Psoas muscle (tissue), 8 donors: ENCODE measurements at places on chromosomes 2 and 18. TPM values are rescaled to one million over a fixed set of nuclear protein-coding genes. Genes with fewer than 3 reads are reported as not detected.

Gene CPO
- 0.39 TPM for total RNA-seq

Gene CNDP2
- 36.8 TPM for total RNA-seq

Gene PLEK
- 2.4 TPM for total RNA-seq

Gene RAMP1
- 90.4 TPM for total RNA-seq

Gene NT5C1B
- total RNA-seq, result not detected

Gene SLC4A5
- total RNA-seq, result 1.8 TPM

Gene ADD2
- 0.86 TPM for total RNA-seq

Gene DNAH6
- total RNA-seq, result 0.09 TPM

DNA sequence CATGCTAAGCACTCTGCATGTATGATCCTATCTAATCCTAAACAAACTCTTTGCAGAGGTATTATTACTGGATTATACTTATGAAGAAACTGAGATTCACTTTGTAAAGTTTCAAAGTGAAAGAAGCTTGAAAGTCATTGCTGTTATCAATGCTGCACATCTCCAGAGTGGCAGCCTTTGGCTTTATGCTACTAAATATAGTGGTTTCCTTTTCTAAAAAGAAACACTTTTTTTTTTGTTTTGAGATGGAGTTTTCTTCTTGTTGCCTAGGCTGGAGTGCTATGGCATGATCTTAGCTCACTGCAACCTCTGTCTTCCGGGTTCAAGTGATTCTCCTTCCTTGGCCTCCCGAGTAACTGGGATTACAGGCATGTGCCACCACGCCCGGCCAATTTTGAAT lies 114.9 kb upstream of the RAB27B start:
- H3K36me3 ChIP-seq, result no peaks in the 10 kb centered on the region
- no peaks in the 10 kb centered on the region for H3K4me1 ChIP-seq
- no peak overlapping the region for H3K4me3 ChIP-seq
- H3K27me3 ChIP-seq, result peaks cover 2% of the 10 kb centered on the region

GRCh38 chr18:51621113-51621863 lies 423.8 kb upstream of the MEX3C start:
- H3K4me3 ChIP-seq, result peak overlapping the region; percentile 43
- no peak for DNase-seq
- H3K27ac ChIP-seq, result no peak overlapping the region
- H3K36me3 ChIP-seq, result no peaks in the 10 kb centered on the region
- no peaks in the 10 kb centered on the region for H3K4me1 ChIP-seq

DNA sequence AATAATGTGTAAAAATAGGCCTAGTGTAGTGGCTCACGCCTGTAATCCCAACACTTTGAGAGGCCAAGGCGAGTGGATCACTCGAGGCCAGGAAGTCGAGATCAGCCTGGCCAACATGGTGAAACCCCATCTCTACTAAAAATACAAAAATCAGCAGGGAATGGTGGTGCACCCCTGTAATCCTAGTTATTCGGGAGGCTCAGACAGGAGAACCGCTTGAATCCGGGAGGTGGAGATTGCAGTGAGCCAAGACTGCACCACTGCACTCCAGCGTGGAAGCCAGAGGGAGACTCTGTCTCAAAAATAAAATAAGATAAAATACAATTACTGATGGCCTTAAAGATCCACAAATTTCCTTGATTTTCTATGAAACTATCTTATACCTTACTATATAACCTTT lies 3.8 kb downstream of the ATF2 start:
- H3K4me3 ChIP-seq, result no peak overlapping the region
- DNase-seq, result no peak
- H3K27ac ChIP-seq, result no peak overlapping the region
- peaks cover 17% of the 10 kb centered on the region for H3K4me1 ChIP-seq
- H3K36me3 ChIP-seq, result peaks cover 5% of the 10 kb centered on the region

DNA sequence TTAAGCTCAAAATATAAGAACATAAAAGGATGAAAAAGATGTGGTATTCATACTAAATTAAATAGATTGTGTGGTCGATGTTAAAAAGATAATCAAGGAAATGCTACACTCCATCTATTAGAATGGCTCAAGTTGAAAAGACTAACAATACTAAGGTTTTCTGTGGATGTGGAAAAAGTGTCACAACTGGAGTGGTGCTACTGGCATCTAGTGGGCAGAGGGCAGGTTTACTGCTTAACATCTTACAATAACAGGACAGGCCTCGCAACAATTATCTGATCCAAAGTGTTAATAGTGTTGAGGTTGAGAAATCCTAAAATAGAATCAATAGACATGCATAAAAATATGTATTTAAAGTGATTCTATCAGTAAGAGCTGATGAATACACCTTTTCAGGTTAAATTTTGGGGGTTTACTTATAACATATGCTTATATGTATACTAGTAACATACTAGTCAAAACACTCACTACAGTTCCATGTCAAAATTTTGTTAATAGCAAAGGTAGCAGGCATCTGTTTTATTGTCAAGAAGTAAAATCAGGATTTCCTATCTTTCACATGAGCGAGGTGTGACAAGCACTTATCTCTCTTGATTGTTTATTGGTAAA lies 91.5 kb upstream of the TMEFF2 start:
- DNase-seq, result no peak
- H3K27ac ChIP-seq, result no peak overlapping the region
- no peaks in the 10 kb centered on the region for H3K36me3 ChIP-seq
- H3K4me3 ChIP-seq, result no peak overlapping the region

DNA sequence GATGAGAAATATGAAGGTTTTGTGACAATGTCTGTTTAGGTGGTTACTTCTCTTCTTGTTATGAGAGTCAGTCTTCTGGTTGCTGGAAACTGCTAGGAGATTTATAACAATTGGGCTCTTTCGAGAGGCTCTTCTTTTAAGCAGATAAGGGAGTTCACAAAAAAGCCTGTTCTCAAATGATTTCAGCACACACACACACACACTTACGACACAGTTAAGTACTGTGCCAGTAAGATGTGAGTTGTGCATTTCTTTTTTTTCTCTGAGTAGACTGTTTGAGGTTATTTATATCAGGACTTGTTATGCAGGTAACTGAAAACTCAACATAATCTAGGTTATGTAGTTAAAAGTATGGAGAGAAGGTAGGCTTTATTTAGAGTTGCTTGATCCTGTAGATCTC lies 49.8 kb downstream of the MSH2 start:
- no peak overlapping the region for H3K27ac ChIP-seq
- no peak for DNase-seq
- H3K4me3 ChIP-seq, result no peak overlapping the region
- H3K36me3 ChIP-seq, result no peaks in the 10 kb centered on the region

GRCh38 chr18:51588616-51589015 lies 391.1 kb upstream of the MEX3C start:
- no peaks in the 10 kb centered on the region for H3K27me3 ChIP-seq
- H3K27ac ChIP-seq, result no peak overlapping the region
- H3K4me1 ChIP-seq, result no peaks in the 10 kb centered on the region
- DNase-seq, result no peak

DNA sequence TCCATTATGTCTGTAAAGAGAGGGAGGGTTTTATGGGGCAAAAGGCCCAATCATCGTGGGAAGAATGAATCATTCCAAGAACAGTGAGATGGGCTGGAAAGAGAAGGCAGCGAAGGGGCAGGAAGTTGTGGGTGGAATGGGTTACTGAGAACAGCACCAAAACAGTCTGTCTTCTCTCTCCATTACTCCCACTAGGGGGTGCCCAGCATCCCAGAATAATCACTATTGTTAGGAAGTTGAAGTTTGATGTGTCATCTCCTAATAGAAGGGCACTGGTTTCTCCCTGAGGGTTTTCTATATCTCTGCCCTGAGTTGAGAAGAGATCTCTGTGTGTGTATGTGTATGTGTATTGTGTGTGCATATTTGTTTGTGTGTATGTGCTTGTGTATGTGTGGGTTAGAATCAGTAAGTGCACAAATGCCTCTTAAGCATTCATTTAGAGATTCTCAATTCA lies 76.6 kb upstream of the MAP4K3 start:
- H3K27ac ChIP-seq, result peak overlapping the region; percentile 69
- no peaks in the 10 kb centered on the region for H3K27me3 ChIP-seq
- peaks cover 48% of the 10 kb centered on the region for H3K4me1 ChIP-seq
- no peaks in the 10 kb centered on the region for H3K36me3 ChIP-seq
- H3K4me3 ChIP-seq, result no peak overlapping the region
- DNase-seq, result no peak

DNA sequence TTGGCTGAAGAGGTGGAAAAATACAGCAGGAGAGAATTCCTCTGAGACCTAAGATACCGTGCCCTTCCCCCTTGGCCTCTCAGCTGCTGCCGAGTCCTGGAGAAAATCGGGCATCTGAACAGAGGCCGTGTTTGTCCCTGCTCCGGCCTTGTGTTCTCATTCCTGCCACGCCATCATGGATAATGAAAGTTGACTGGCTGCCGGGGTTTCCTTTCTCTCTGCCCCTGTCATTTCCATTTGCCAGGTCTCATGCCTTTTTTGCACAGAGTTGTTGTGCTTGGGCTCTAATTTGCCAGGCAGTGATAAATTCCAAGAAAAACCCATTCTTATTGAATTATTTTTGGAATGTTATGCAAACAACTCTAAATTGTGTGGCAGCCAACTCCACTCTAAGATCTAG lies 496.9 kb upstream of the TNP1 start:
- H3K27me3 ChIP-seq, result no peaks in the 10 kb centered on the region
- DNase-seq, result no peak
- no peak overlapping the region for H3K27ac ChIP-seq
- no peak overlapping the region for H3K4me3 ChIP-seq

GRCh38 chr2:232139786-232140562 lies 178.5 kb downstream of the DIS3L2 start:
- H3K4me3 ChIP-seq, result no peak overlapping the region
- no peak overlapping the region for H3K27ac ChIP-seq
- peaks cover 5% of the 10 kb centered on the region for H3K4me1 ChIP-seq

DNA sequence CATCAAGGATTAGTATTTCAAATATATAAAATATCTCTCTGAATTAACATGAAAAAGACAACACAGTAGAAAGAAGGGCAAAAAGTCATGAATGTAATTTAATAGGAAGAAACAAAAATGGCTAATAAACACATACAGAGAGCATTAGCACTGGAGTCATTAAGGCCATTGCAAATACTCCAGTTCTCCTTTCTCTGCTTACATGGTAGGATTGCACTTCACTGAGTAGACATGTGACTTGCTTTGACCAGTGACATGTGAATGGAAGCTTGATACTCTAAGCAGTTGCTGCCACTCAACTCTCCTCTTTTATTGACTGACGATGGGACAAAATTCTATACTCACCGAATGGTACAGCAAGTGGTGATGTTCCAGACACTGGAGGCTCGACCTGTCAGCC lies 153.9 kb upstream of the LGALSL start:
- no peaks in the 10 kb centered on the region for H3K27me3 ChIP-seq
- no peaks in the 10 kb centered on the region for H3K4me1 ChIP-seq
- no peak for DNase-seq
- H3K4me3 ChIP-seq, result no peak overlapping the region
- H3K27ac ChIP-seq, result no peak overlapping the region

DNA sequence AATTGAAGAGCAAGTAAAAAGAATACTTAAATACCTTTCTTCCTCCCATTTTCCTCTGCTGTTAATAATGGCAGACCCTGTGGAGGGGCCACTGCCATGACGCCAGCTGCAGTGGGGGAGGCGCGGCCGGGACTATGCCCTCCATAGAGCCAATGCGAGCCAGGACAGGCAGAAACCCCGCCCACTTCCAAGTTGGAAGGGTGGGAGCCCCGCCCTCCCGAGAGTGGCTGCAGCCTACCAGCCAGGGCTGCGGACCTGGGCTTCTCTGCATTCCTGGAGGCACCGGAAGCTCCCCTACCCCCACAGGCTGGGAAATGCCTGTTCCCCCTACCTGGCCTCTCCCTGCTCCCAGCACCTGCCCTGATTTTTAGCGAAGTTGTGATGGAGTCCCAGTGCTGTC lies 439.4 kb upstream of the CDH19 start:
- no peak for DNase-seq
- H3K4me3 ChIP-seq, result no peak overlapping the region
- H3K27me3 ChIP-seq, result no peaks in the 10 kb centered on the region
- no peak overlapping the region for H3K27ac ChIP-seq
- no peaks in the 10 kb centered on the region for H3K4me1 ChIP-seq

- no peaks in the 10 kb centered on the region for H3K36me3 ChIP-seq
- no peak overlapping the region for H3K27ac ChIP-seq
- no peak for DNase-seq
- H3K27me3 ChIP-seq, result no peaks in the 10 kb centered on the region
- H3K4me1 ChIP-seq, result no peaks in the 10 kb centered on the region
- H3K4me3 ChIP-seq, result no peak overlapping the region
Observed at GRCh38 chr2:79005216-79005615, 20.3 kb upstream of the REG3G start.

DNA sequence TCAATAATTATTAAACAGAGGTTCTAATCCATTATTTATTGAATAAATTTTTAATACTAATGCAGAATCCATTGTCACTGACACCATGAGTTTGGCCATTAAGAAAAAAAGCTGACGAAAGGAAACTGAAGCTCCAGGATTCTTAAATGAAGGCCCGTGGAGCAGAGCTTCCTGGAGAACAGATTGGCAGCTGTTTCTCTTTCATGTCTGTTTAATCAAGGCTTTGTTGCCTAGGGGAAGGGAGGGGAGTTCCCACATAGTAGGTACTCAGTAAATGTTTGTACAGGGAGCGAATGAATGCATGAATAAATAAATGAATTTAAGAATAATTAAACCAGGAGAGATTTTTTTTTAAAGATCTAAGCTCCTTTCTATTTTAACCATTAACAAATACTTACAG lies 315.1 kb upstream of the KLHL29 start:
- H3K27me3 ChIP-seq, result no peaks in the 10 kb centered on the region
- no peaks in the 10 kb centered on the region for H3K36me3 ChIP-seq
- no peak for DNase-seq
- H3K4me1 ChIP-seq, result no peaks in the 10 kb centered on the region
- no peak overlapping the region for H3K27ac ChIP-seq

DNA sequence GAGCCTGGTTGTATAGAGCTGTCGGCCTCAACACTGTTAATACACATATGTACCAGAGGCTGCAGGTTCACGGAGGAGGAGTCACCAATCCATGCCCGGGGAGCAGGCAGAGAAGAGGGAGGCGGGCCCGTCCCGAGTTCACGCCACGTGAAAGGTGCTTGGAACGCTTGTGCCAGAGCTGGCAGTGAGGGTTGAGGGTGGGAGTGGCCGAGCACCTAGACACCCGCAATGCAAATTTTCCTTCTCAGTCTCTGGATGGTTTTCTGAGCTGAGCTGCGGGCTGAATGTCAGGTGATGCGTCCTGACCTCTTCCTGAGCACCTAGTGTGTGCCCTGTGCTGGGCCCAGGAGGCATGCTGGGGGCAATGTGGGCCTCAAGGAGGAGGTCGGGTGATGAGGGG lies 52.2 kb downstream of the ODC1 start:
- H3K4me3 ChIP-seq, result no peak overlapping the region
- no peaks in the 10 kb centered on the region for H3K4me1 ChIP-seq
- H3K27ac ChIP-seq, result no peak overlapping the region
- no peaks in the 10 kb centered on the region for H3K27me3 ChIP-seq
- DNase-seq, result no peak

DNA sequence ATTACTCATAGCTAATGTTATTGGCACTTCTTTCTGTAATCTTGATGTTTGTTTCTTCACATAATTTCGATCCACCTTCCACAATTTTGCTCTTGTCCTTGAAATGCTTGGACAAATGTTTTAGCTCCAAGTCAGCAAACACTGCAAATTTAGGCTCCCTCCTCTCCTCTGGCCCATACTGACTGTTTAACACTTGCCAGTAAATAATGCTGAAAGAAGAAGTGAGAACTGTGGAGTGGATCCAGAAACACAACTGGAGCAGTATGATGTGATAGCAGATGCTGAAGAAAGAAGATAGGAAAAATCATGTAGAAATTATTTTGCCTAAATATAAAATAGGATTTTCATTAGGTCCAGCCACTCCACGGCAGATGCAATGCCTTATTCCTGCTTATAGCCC lies 415.0 kb upstream of the GYPC start:
- no peaks in the 10 kb centered on the region for H3K4me1 ChIP-seq
- H3K27me3 ChIP-seq, result no peaks in the 10 kb centered on the region
- H3K4me3 ChIP-seq, result no peak overlapping the region

GRCh38 chr2:79630060-79630459 lies 117.2 kb downstream of the CTNNA2 start:
- DNase-seq, result no peak
- no peak overlapping the region for H3K27ac ChIP-seq
- no peak overlapping the region for H3K4me3 ChIP-seq
- H3K36me3 ChIP-seq, result no peaks in the 10 kb centered on the region
